Stimulated activated CD4-positive, alpha-beta T cell treated with anti-CD3 and anti-CD28 coated beads, Interleukin-15, amount 100 ng/mL, for 1 hour (primary cell): ENCODE measurements at places on chromosomes 5 and 9.

DNA sequence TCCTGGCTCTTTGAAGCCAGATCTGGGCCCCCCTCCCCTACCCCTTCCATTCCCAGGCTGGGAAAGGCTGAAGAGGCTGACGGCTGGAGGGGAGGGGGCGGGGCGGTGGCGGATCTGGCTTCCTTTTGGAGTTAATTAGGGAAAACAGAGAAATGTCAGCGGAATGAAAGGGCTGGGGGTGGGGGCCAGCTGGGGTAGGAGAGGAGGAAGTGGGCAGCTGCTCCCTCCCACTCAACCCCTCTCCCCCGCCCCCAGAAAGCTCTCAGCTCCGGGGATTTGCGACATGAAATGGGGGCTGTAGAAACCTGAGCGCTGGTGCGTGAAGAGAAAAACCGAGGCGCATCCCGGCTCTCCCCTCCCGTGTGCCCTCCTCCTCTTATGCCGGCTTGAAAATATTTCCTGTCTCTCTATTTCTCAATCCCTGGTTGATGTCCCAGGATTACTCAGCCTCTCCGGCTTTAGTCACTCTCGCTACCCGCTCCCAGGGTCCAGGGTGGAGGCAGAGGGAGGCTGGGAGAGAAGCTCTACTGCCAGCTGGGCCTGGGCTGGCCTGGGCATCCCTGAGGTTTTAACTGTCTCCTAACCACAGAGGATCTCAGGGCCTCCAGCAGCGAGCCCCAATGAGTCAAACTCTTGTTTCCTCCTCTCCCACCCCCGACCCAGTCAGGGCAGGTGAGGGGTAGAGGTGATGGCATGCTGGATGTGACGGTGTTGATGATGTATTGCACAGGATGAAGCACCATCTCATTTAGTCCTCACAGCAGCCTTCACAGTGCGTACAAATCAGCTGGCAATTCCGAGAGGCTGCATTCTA is 20.1 kb downstream of the PCDHGC5 start:
- no peak for DNase-seq

- no peak for DNase-seq
These were observed 562.4 kb upstream of the CLINT1 start for GRCh38 chr5:158421319-158421718.

- no peak for DNase-seq
These were observed 370.6 kb downstream of the NTRK2 start for GRCh38 chr9:85040146-85040545.

GRCh38 chr5:122863721-122864120 is 18.3 kb downstream of the SNX24 start:
- DNase-seq, result no peak

GRCh38 chr5:28066856-28067255 is 1028.5 kb upstream of the CDH9 start:
- no peak for DNase-seq

DNA sequence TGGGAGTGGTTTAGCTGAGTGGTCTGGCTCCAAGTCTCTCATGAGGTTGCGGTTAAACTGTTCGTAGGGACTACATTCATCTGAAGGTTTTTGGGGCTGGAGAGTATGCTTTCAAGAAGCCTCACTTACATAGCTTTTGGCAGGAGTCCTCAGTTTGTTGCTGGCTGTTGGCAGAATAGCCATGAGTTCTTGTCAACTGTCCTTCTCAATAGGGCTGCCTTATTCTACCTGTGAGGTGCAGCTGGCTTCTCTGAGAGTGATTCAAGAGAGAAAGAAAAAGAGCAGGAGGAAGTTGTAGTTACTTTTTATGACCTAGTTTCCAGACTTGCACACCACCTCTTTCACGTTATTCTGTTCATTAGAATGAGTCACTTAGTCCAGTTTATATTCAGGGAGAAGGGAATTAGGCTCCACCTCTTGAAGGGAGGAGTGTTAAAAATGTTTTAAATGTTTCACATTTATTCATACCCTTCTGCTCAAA is 33.2 kb downstream of the YTHDC2 start:
- no peak for DNase-seq

GRCh38 chr5:28957450-28957849 is 1919.1 kb upstream of the CDH9 start:
- DNase-seq, result no peak

GRCh38 chr9:87382900-87383299 is 114.8 kb upstream of the DAPK1 start:
- DNase-seq, result no peak

DNA sequence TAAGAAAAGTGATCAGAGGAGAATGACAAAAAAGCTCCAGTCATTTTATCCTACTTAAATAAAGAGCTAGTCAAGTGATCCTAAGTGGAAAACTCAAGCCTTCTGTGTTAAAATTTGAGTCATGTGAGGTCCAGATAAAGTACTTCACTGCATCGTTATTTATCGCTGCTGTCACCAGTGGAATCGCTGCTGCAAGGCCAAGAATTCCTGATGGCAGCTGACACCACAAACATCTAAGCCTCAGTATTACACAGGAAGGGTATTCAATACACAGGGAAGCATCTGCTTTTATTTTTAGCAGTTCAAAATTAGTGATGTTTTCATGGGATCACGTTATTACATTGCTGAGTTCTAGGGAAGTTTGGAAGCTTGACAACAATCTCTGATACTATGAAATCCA is 190.3 kb downstream of the GOLPH3 start:
- no peak for DNase-seq

- no peak for DNase-seq
These were observed 69.1 kb downstream of the ABCA1 start for GRCh38 chr9:104858846-104859245.

DNA sequence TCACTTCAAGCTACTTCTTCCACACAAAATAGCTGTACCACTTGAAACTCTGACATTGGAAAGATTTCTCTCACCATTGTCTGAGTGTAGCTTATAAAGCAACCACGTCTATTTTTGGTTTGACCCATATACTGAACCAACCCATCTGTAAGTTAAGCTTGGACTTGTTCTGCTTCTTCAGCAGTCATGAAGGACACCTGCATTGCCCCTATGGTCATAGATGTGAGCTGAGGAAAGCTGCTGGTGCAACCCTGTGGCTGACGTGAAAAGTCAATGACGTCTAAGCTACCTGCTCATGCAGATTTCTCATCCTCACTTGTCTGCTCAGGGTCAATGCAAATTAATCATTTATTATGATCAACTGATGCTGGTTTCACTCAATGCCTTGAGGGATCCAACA is 417.4 kb downstream of the CETN3 start:
- DNase-seq, result no peak

DNA sequence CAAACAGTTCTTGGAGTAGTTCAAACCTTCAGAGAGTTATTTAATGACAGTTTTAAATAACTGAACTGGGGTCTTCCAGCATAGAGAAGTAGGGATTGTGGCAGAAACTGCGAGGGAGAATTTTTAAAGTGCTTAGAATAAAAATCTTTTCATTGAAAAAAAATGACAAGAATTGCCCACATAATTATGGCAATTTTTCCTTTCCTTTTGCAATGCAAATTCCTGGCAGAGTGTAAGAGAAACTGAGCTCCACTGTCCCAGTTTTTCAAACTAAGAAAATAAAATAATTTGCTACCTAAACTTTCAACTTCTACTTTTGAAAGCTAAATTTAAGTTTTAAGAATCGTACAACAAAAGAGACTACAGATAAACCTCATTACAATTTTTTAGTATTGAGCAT is 2.3 kb upstream of the PTGER4 start:
- DNase-seq, result no peak

DNA sequence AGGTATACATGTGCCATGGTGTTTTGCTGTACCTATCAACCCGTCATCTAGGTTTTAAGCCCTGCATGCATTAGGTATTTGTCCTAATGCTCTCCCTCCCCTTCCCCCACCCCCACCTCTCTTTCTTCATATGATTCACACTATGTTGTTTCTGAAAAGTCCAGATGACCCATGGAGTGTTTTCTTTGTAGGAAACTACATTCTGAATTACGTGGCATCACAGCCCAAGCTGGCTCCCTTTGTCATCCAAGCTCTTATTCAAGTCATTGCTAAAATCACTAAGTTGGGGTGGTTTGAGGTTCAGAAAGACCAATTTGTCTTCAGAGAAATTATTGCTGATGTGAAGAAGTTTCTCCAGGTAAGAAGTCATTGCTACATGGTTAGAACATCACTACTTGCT is 30.4 kb downstream of the RANBP17 start:
- DNase-seq, result no peak

DNA sequence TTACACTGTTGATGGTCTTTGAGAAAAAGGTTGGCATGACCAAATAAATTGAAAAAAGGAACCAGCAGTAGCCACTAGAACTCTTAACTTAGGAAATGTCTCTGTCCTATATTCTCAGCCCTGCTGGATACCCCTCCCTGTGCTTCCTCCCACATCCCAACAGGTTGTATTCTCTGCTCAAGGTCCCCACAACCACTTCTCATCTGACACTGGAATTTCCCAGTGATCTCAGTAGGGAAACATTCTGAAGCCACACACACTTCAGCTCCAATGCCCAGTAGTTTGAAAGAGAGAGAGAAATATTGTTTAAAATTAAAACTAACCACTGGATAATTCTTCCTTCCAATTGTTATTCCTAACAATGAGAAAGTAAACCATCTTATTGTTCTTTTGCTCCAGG is 30.0 kb upstream of the NREP start:
- DNase-seq, result no peak

- DNase-seq, result no peak
These were observed 23.8 kb upstream of the POMT1 start for GRCh38 chr9:131478911-131479310.

GRCh38 chr9:93085676-93086075 is 10.3 kb upstream of the CARD19 start:
- DNase-seq, result no peak

DNA sequence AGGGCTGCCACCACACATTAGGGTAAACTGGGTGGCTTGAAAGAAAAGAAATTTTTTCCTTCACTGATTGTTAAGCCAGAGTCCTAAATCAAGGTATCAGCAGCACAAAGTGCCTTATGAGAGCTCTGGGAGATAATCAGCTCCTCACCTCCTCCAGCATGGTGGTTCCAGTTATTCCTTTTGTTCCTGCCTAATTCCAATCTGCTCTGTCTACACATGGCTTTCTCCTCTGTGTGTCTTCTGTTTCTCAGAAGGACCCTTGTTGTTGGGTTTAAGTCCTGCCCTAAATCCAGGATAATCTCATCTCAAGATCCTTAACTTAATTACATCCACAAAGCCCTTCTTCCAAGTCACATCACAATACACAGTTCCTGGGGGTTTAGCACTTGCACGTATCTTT is 1352.0 kb upstream of the CDH9 start:
- no peak for DNase-seq

DNA sequence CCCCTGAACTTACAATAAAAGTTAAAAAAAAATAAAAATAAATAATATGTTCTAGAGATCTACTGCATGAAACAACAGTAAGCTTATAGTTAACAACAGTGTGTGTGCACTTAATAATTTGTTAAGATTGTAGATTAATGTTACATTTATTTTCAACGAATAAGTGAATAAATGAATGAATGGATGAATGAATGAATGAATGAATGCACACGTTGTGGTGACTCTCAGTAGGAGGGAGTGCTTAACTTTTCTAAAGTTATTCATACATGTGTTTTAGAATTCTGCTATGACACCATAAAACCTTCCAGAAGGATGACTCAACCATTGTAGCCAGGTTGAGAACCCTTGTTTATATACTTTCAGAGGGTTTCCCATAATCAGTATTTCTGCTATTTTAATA is 1269.4 kb upstream of the CDH6 start:
- DNase-seq, result no peak

GRCh38 chr9:79165020-79165780 is 406.6 kb upstream of the TLE4 start:
- DNase-seq, result no peak

GRCh38 chr9:121445986-121446385 is 53.7 kb downstream of the GGTA1 start:
- no peak for DNase-seq

GRCh38 chr5:172342918-172343317 is 59.4 kb upstream of the UBTD2 start:
- DNase-seq, result no peak

GRCh38 chr5:17218353-17219005 is 1.0 kb downstream of the BASP1 start:
- no peak for DNase-seq

DNA sequence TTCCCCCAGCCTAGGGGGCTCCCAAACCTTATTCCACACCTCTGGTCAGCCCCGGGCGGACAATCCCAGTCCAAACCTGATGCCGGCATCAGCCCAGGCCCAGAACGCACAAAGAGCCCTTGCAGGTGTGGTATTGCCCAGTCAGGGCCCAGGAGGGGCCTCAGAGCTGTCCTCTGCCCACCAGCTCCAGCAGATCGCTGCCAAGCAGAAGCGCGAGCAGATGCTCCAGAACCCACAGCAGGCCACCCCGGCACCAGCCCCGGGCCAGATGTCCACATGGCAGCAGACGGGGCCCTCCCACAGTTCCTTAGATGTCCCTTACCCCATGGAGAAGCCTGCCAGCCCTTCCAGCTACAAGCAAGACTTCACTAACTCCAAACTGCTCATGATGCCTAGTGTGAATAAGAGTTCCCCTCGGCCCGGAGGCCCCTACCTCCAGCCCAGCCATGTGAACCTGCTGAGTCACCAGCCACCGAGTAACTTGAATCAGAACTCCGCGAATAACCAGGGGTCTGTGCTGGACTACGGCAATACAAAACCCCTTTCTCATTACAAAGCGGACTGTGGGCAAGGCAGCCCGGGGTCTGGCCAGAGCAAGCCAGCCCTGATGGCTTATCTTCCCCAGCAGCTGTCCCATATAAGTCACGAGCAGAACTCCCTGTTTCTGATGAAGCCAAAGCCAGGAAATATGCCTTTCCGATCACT is 27.6 kb upstream of the LTC4S start:
- no peak for DNase-seq

GRCh38 chr5:9625286-9625685 is 4.9 kb downstream of the TAS2R1 start:
- DNase-seq, result no peak

- no peak for DNase-seq
These were observed 23.1 kb upstream of the MVB12B start for GRCh38 chr9:126303488-126303887.

GRCh38 chr5:107464416-107464815 is 206.3 kb downstream of the EFNA5 start:
- no peak for DNase-seq

GRCh38 chr5:127426661-127427060 is 90.8 kb upstream of the PRRC1 start:
- DNase-seq, result no peak

- no peak for DNase-seq
These were observed 664.9 kb downstream of the TAF11L14 start for GRCh38 chr5:18299166-18299565.

DNA sequence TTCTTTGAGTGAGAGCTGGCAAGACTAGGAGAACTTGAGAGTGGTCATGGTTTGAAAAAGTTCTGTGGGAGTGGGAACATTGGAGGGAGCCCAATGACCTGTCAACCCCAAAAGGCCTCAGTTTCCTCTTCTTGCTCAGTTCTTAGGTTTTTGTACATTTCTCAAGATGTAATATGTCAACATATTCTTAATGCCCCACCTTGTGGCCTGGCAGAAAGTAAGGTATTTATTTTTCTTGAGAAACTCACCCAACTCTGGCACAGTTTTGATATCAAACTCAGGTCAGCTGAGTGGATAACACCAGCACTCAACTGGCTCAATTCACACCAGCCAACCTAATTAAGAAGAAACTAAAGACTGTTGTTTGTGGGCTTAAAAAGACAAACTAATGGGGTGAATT is 123.0 kb upstream of the SLC27A6 start:
- DNase-seq, result no peak

- DNase-seq, result no peak
These were observed 139.8 kb upstream of the EDIL3 start for GRCh38 chr5:84524491-84524890.

- no peak for DNase-seq
These were observed 112.6 kb downstream of the MACIR start for GRCh38 chr5:103371046-103371607.
